ENCODE measurements at places on chromosomes 5 and 9. TPM values are rescaled to one million over a fixed set of nuclear protein-coding genes. Genes with fewer than 3 reads are reported as not detected.

- peak; percentile 14 for DNase-seq
These were observed 9.3 kb upstream of the EDIL3 start for GRCh38 chr5:84393969-84394368.

DNA sequence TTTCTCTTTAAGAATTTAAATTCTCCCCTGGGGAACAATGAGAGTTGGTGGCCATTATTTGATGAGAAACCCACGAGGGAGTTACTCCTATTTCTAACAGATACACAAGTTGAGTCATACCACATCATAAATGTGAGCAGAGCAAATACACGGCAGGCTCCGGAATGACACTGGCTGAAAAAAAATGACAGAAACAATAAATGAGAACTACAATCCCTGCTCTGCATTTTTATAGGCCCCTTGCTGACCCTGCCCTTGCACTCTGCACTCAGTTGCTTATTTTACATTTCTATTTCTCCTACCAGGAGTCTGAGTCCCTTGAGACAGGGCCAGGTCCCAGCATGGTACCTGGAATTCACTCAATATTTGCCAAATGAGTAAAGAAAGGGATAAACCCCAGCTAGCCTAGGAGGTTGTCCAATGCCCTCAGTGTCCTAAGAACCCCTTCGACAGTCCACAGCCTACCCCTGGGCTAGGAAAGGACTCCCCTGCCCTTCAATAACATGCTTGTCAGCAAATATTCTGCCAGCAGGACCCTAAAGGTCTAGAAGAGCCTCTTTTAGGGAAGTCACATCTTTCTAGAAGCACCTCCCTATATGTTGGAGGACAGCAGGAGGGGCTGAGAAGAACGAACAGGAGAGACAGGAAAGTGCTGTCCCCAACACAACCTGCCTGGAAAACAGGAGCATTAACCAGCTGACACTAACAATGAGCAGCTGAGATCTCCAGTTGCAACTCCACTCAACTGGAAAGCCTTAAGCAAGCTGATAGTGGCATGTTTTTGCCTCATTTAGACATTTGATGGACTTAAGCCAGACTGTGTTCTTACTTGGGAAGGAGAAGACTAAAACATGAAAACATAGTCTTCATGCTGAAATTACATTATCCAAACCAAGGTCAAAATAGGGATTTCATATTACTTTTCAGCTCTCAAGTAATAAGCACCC is 191.2 kb downstream of the ACTL7B start:
- no peak for DNase-seq

DNA sequence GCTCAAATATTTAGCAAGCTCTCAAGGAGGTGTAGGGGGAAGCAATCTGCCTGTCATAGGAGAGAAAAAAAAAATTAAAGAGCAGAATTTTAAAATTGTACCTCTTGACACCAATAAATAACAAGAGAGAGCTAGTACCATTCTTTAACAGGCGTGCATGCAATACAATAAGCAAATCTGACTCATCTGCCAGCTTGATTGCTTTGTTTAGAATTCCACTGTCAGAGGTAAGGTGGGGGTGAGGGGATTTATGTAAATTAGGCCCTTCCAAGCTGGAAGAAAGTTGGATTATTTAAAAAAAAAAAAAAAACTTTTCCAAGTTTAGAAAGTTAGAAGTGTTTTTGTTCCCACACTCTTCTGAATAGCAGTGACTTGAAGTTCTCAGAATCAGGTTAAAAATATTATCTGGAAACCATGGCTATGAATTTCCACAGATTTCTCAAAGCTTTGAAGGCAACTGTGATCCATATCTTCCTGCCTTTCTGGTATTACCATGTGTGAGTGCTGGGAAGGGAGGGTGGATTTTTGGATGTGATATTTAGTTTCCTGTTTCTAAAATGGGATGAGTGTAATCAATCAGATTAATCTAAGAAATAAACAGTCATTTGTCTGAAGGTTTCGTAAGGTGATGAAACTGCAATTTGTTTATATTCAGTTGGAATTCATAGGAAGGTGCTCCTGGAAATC is 477.5 kb downstream of the TLE4 start:
- DNase-seq: no peak

DNA sequence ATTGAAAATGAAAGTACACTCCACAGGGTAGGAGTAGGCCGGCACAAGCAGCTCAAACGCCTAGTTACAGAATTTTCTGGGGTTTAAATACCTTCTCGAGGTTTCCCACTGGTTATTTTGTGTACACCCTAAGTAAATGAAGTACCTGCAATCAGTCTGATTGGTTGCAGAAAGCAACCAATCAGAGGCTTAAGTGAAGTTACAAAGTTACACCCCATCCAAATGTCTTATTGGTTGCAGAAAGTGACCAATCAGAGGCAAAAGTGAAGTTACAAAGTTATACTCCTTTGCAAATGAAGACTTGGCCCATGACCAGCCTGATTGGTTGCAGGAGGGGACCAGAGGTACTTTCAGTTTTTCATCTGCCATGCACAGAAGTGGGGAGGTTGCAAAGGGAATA is 33.2 kb upstream of the ERAP2 start:
- DNase-seq: no peak

GRCh38 chr5:157328277-157328912 is 62.5 kb downstream of the CYFIP2 start:
- DNase-seq: peak; percentile 67

- no peak for DNase-seq
These were observed 578.1 kb downstream of the CSNK1G3 start for GRCh38 chr5:124090115-124090514.

GRCh38 chr5:36496471-36496870 is 109.9 kb upstream of the SLC1A3 start:
- DNase-seq: no peak

DNA sequence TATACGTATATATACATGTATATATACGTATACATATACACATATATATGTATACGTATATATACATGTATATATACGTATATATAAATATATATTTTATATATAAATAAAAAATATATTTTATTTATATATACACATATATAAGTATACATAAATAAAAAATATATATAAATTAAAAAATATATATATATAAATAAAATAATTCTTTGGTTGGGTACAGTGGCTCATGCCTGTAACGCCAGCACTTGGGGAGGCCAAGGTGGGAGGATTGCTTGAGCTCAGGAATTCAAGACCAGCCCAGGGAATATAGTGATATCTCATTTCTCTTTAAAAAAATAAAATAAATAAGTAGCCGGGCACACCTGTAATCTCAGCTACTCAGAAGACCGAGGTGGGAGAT is 155.0 kb downstream of the CDC42SE2 start:
- DNase-seq: no peak

GRCh38 chr9:135260221-135261180 is 173.0 kb downstream of the OLFM1 start:
- DNase-seq: no peak

- DNase-seq: no peak
These were observed 111.5 kb downstream of the HTR4 start for GRCh38 chr5:148542812-148543211.

GRCh38 chr5:68419637-68420452 is 204.3 kb downstream of the PIK3R1 start:
- DNase-seq: no peak

- DNase-seq: no peak
These were observed 35.5 kb downstream of the RAPGEF1 start for GRCh38 chr9:131704141-131704983.

DNA sequence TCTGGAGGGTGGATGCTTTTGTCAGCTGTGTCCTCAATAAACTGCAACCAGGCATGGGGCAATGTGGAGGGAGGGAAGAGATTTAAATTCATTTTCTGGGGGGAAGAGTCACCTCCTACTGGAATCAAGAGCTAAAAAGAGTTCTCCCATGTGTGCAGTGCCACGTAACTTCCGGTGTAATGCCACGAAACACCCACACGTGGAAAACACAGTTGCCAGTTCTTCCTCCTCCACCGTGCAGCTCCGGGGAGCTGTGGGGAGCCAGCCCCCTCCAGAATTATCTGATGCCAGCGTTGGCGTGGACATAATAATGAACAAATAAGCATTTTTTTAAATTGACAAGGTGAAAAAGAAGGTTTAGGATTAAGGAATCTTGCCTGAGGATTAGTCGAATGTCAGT is 32.1 kb upstream of the MED10 start:
- no peak for DNase-seq

GRCh38 chr5:13955896-13956295 is 11.4 kb upstream of the DNAH5 start:
- DNase-seq: no peak

GRCh38 chr5:9818340-9818845 is 188.2 kb upstream of the TAS2R1 start:
- no peak for DNase-seq

GRCh38 chr5:150271296-150271692 is 18.3 kb downstream of the CAMK2A start:
- DNase-seq: no peak

GRCh38 chr5:19001539-19001938 is 986.5 kb downstream of the CDH18 start:
- DNase-seq: no peak

DNA sequence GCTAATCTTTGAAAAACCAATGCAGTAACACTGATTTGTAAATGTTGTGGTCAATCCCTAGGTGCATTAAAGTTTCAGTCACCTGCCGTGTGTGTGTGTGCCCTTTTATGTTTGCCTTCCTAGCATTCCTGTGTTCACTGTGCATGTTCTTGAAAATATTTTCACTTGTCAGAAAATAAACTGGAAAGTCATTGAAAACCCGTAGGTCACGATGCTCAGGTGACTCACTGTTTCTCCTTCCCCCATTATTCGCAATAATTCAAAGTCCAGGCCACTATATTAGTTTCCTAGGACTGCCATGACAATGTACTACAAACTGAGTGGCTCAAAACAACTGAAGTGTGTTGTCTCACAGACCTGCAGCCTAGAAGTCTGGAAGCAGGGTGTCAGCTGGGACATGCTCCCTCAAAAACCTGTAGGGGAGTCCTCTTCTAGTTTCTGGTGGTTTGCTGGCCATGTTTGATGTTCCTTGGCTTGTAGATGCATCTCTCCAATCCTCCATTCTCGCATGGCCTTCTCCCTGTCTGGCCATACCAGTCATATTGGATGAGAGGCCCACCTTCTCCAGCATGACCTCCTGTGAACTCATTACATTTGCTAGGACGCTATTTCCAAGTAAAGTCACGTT is 29.3 kb downstream of the MARVELD2 start:
- no peak for DNase-seq

- DNase-seq: no peak
These were observed 52.1 kb downstream of the SEMA4D start for GRCh38 chr9:89445801-89446251.

DNA sequence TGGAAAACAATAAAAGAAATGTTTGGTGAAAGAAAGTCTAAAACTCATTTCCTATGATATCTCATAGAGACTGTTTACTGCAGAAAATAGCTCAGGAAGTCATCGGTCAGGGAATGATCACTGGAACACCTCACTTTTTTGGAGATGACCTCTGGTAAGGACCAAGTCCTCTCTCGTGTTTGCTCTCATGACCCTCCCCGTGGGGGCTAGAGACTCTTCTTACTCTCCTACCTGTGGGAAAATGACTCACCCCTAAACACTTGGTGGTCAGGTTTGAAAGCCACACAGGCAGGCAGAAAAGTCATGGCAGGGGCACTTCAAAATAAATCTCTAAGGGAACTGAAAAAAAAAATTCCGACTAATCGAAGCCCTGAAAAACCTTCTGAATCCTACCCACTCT is 48.2 kb downstream of the FAM240B start:
- DNase-seq: no peak

DNA sequence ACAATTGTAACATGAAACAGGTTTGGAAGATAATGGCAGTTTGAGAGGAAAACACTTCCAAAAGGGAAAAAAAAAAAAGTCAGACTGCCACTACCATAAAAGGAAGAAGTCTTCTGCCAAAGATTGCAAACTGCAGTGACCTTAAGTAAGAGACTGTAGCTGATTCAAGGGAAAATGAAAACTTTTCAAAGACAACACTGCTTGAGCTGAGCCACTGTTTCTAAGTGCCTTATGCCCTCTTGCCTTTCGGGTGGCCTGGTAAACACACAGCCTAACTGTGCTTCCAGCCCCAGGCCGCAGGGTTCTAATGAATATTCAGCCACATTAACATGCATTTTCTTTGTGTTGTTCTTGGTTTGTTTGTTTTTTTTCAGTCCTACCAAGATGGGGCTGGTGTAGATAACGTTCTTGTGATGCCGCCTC is 354.6 kb downstream of the BNC2 start:
- no peak for DNase-seq

DNA sequence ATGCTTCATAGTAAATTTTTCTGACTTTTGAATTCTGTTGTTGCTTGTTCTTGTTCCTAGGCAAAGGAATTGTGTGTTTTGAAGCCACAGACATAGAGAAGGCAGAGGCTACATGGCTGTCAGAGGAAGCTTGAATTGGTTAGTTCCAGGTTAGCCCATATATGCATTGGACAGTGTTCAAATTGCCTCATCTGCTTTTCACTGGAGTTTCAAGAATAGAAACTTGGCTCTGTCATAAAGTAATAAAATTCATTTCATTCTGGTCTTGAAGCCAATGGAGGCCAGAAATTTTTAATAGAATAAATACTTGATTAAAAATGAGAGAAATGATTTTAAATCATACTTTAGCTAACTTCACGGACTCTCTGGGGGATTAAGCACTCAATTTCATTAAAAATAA is 178.0 kb downstream of the YIPF5 start:
- DNase-seq: no peak

GRCh38 chr5:96431376-96432187 is 1.5 kb downstream of the PCSK1 start:
- DNase-seq: peak; percentile 19

Gene GKAP1
- 17.6 TPM for total RNA-seq

Gene NRG2
- total RNA-seq: 1.9 TPM

Gene TAS2R1
- total RNA-seq: not detected

Gene ENTPD2
- 2.9 TPM for total RNA-seq

Gene FOXD4L3
- total RNA-seq: not detected

Gene FBLL1
- not detected for total RNA-seq

Gene NME5
- 5.7 TPM for total RNA-seq

Gene GCNT4
- 0.34 TPM for total RNA-seq

Gene LPAR1
- total RNA-seq: 19.5 TPM

Gene PCDHB12
- total RNA-seq: 3.3 TPM

Gene RARS1
- 53.5 TPM for total RNA-seq

Gene ORM2
- not detected for total RNA-seq

Gene SPACA9
- total RNA-seq: 9.4 TPM
